Adrenal gland (tissue), 19 donors: ENCODE measurements at places on chromosomes 2 and 18.

- DNase-seq: no peak
Observed at GRCh38 chr2:154707994-154708575, 9.6 kb downstream of the KCNJ3 start.

DNA sequence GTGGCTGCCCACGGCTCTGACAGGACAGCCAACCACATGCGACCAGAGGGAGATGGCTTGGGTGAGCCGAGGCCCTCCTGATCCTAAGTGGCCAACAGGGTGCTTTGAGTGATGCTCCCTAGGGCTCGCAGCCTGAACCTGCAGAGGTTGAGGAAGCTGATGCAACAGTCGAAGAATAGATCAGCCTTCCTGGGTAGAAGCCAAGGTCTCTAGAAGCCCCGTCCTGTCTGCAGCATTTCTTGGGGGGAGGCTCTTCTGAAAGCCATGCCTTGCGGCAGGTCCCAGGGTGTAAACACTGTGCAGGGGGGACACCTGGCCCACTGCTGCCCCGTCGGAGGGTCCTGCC, 136.4 kb downstream of the HDAC4 start:
- DNase-seq: peak; percentile 64

GRCh38 chr2:238861766-238862315, 14.0 kb downstream of the TWIST2 start:
- DNase-seq: no peak

GRCh38 chr2:99605036-99605435, 115.2 kb upstream of the REV1 start:
- no peak for DNase-seq

DNA sequence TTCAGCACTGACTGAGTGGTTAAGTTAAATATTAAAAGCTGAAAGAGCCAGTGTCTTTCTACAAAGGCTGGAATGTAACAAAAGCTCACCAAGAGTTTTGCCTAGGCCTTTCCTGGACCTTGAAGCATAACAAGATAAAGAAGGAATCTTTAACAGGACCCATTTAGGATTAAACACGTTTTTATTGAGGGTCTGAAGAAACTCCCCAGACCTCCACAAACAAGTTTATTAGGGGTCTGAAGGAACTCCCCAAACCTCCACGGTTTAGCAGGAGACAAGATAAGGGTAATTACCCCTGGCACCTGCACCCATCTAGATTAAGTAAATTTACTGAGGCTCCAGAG, 104.0 kb downstream of the ACAA2 start:
- DNase-seq: no peak

DNA sequence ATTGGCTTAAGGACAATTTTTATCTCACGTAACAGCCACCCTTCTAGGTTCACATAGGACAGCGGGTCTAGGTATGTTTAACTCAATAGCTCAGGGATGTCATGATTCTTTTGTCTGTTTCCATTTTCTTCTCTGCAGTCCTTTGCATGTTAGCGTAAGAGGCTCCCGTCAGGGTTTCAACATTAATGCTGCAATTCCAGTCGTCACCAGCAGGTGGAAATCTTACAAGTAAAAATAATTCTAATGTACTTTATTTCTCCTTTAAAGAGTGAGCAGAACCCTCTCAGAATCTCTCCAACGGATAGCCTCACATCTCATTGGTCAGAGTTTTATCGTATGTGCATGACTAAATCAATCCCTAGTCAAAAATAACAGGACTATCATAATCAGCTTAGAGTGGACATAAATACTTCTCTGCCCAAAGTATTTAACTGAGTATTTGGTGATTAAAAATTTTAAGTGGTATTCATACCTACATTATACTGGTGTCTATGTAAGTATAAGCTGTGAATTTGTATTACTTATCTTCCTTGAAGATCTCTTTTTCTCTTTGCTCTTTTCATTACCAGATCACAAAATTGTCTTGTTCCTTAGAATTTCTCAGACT, 487.2 kb upstream of the GCFC2 start:
- DNase-seq: peak; percentile 73

GRCh38 chr2:2639251-2640139, 308.4 kb upstream of the MYT1L start:
- DNase-seq: no peak
